ENCODE measurements at places on chromosomes 12 and 14. TPM values are rescaled to one million over a fixed set of nuclear protein-coding genes. Genes with fewer than 3 reads are reported as not detected.

The SMCO2 gene
- 0.58 TPM for total RNA-seq

The IPO8 gene
- 26.2 TPM for total RNA-seq

The SCN8A gene
- total RNA-seq = 3.1 TPM

The KRT84 gene
- total RNA-seq = not detected

The ANKRD33 gene
- not detected for total RNA-seq

The TMEM233 gene
- 1.5 TPM for total RNA-seq

The TUNAR gene
- 0.27 TPM for total RNA-seq

The COPZ1 gene
- total RNA-seq = 122 TPM

The CIDEB gene
- 1.1 TPM for total RNA-seq
